ENCODE measurements at places on chromosomes 16 and 17.

DNA sequence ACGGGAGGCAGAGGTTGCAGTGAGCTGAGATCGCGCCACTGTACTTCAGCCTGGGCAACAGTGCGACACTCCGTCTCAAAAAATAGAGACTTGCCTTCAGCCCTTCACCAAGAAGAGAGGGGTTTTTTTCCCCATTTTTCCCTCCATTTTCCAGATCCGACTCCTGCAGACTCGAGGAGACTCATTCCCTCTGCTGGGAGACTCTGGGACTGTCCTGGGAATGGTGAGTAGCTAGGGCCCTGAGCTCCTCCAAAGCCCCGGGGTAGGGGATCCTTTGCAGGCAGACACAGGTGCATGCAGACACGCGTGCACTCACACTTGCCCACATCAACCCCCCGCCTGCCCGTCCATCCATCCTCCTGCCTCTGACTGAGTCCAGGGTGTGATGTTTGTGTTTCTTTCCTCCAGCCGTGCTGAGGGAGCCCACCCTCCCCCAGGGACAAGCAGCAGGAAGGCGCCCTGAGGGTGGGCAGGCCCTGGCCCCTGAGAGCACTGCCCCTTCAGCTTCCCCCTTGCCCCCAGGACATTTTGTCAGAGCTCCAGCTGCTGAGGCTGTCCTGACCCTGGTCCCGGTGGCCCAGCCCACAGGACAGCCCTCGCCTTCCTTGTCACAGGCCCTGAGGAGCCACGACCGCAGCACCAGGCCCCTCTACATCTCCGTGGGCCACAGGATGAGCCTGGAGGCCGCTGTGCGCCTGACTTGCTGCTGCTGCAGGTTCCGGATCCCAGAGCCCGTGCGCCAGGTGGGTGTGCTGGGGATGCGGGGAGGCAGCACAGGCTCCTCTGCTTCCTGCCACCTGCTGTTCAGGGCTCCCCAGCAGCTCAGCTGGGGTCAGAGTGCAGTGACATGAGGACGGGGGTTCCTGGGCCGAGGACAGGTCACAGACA lies 10.2 kb downstream of the ENDOV start:
- peak; percentile 34 for DNase-seq

DNA sequence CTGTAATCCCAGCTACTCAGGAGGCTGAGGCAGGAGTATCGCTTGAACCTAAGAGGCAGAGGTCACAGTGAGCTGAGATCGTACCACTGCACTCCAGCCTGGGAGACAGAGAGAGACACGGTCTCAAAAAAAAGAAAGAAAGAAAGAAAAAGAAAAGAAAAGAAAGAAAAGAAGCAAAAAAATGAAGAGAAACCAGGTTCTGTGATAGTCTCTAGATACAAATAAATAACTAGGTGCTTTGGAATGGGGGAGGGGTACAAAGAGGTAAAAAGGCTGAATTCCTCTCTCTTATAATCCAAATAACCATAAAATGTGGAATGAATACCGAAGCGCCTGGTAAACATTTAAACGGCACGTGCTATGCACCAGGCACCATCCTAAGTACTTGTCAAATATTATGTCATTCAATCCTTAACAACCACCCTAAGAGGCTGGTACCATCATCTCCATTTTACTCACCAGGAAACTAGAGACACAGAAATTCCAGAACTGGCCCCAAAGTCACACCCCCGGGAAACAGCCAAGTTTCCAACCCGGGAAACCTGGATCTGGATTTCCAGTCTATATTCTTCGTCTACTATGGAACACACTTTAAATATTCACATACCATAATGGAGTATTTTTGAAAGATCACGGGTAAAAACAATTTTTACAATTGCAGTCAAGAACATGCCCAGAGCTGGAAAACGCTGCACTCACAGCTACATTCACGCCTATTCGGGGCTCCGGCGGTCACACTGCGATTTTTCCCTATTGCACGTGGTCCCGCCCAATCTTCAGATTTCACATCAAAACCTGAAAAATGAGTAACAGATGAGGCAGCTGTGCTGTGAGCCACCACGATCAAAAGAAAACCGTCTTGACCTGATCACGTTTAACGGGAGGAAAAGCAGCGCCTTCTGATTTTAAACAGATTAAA lies 10.5 kb downstream of the NXN start:
- no peak for DNase-seq

- DNase-seq, result no peak
These were observed 49.4 kb downstream of the VAC14 start for GRCh38 chr16:70751593-70751992.

GRCh38 chr16:50731130-50731988 lies 10.5 kb upstream of the CYLD start:
- no peak for DNase-seq

GRCh38 chr17:63974594-63975192 lies 2.0 kb upstream of the SCN4A start:
- DNase-seq, result no peak

- no peak for DNase-seq
These were observed 24.2 kb upstream of the ATP2A3 start for GRCh38 chr17:3988297-3989040.

- no peak for DNase-seq
These were observed 89.5 kb downstream of the CDH11 start for GRCh38 chr16:65032387-65032786.

DNA sequence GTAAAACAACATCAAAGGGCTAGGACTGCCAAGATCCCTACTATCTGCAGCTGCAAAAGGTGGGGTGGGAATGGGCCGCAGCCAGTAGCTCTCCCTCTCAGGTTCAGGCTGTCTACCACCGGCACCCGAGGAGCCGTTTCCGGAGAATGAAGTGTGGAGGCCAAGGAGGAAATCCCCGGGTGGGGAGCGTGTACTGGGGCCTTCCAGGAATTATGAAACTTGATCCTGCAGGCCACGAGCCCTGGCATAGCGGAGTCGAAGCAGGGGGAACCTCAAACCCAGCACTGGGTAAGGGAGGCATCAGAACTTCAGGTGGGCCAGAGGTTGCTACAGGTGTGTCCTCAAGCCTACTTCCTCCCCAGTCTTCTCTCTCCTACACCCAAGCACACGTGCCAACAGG lies 5.1 kb downstream of the INPP5K start:
- no peak for DNase-seq

DNA sequence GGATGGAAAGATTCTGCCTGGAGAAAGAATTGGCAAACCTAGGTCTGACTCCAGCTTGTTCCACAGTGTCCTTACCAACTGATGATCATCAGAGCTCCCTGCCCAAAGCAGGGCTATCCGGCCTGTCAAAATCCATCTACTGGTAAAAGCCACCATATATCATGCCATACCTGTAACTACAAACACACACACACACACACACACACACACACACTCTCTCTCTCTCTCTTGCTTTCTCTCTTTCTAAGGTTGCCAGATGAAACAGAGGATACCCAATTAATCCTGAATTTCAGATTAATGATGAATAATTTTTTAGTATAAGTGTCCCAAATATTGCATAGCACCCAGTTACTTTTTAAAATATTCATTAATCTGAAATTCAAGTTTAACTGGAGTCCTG lies 1.5 kb upstream of the MMP28 start:
- DNase-seq, result no peak

- DNase-seq, result no peak
These were observed 3.7 kb downstream of the ADAD2 start for GRCh38 chr16:84194470-84195200.

DNA sequence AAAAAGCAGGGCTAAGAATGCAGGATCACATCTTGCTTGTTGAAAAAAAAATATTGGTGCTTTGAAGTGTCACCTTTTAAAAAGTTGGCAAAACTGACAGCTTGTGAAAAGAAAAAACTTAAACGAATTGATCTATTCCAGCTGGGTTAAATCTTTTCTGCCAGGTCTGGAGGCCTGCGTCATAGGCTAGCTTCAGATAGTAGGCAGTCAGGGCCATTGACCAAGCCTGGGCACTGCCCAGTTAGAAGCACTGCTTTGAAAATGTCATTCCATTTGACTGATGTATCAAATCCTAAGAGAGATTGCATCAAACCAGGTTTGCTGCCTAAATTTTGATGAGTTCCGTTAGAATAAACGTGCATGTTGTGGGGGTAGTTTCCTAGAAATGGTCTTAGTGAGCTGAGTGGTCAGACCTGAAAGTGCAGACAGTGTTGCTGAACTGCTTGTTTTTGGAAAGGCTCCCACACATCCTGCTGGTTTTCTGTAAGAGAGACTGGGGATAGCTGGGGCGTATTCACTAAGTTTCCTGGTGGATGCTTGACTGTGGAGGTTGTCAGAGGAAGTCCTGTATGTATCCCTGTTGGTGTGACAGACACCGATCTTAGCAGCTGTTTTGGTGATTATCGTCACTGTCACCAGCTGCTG lies 38.8 kb downstream of the NUP88 start:
- DNase-seq, result no peak

DNA sequence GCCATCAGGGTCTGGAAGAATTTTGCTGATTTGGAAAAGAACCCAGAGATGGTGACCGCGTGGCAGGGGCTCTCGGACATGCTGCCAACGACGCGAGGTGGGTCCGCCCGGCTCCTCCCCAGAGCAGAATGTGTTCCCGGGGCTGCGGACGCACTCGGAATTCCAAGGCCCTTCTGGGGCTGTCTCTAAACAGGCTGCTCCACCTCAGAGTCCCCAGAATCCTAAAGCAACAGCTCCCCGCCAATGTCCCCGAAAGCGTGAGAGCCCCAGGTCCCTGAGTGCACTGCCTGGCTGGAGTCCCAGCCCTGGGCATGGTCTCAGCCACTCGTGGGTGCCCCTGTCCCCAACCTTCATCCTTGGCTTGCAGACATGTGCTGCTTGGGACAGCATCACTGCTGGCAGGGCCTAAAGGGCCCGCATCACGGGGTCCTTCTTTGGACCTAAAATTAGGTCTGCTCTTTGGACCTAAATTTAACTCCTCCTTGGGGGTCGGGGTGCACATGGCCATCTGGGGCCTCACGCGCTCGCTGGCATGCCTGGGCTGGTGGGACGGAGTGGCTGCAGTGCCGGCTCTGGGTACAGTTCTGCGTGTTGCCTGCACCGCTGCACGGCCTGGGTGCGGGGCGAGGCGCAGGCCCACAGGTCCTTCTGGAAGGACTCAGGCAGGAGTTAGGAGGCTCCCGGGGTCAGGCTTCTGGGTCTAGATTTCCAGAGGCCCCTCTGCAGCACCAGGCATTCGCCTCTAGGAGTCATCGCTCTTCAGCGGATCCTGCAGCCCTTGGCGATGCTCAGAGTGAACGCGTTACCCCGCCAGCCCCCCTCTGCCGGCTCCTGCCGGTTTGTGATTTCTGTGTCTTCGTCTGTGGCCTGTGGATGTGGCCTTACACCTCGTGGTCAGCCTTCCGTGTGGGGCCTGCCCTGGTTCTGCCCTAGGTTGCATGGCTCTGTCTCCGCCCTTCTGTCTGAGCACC lies 41.9 kb upstream of the CHMP6 start:
- DNase-seq, result peak; percentile 72

DNA sequence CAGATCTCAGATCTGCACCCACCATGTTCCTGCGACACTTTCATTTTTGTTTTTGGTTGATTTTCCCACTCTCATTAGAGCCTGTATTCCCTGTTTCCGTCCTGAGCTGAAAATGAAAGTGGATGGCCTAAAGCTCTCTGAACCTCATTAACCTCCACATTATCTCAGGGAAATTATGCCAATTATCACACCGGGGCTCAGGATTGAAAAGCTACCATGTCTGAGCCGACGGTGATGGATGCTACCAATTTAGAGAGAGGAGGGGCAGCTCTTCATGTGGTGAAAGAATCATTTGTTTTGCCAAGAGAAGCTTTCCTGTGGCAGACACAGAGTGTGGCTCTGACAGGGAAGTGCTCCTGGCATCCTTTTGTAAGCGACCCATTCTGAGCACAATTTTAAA lies 410.4 kb upstream of the CDH11 start:
- DNase-seq, result no peak

GRCh38 chr17:81549031-81549557 lies 3.1 kb downstream of the FAAP100 start:
- no peak for DNase-seq

- no peak for DNase-seq
These were observed 1.1 kb downstream of the RAI1 start for GRCh38 chr17:17682293-17682736.

DNA sequence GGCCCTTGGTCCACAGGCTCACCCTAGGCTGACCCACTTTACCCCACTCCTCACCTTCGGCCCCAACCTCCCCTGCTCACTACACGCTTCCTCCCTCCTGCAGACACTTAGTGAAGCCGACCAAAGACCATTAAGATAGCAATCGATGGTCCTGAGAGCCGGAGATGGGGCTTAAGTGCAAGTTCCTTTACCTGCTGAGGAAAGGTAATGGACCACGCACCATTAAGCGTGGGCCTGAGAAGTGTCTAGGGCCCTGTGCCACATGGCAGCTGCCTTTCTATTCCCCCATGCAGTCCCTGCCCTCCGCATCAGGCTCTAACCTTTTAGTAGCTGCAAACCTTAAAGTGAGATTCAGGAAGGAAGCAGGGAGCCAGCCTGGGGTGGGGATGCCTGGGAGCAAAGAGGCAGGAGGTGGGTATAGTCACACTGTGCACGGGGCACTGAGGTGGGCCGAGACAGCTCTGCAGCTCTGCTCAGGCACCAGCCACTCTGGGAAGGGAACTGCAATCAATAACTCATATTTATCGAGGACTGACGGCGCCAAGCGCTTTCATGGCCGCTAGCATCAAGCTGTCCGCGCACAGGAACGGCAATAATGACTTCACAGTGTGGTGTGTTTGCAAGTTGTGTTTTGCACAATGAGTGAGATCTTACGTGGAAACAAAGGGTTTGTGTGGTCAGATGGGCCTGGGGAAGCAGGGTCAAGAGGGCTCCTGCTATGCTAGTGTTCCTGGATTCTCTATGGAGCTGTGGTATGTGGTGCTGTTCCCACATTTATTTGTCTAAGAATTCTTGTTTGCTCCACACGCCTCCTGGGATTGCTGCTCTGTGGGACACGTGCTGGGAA lies 84.9 kb upstream of the CDC42EP4 start:
- no peak for DNase-seq

- no peak for DNase-seq
These were observed 6.3 kb downstream of the STARD3 start for GRCh38 chr17:39643271-39643670.

- no peak for DNase-seq
These were observed 2.2 kb upstream of the ATP6V0A1 start for GRCh38 chr17:42456223-42457106.

- no peak for DNase-seq
These were observed 54.3 kb downstream of the TIMM22 start for GRCh38 chr17:1050996-1051925.

DNA sequence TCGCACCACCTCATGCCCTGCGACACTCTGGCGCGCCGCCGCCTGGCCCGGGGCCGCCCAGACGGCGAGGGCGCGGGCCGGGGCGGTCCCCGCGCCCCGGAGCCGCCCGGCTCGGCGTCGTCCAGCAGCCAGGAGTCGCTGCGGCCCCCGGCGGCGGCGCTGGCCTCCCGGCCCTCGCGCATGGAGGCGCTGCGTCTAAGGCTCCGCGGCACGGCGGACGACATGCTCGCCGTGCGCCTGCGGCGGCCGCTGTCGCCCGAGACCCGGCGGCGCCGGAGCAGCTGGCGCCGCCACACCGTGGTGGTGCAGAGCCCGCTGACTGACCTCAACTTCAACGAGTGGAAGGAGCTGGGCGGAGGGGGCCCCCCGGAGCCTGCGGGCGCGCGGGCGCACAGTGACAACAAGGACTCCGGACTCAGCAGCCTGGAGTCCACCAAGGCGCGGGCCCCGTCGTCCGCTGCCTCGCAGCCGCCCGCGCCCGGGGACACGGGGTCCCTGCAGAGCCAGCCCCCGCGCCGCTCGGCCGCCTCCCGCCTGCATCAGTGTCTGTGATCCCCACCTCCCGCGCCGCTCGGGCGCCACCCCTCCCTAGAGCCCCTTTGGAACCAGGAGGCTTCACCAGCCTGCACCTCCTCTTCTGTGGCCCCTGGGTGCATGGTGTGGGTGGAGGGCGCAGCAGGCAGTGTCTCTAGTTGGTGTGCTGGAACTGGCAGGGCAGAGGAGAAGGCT lies 82.3 kb downstream of the ARHGAP23 start:
- DNase-seq, result peak; percentile 88

- DNase-seq, result no peak
These were observed 49.7 kb upstream of the CCDC182 start for GRCh38 chr17:57794841-57795240.

All from iPS-NIHi11 (cell line).